Endothelial cell (in vitro differentiated cells): ENCODE measurements at places on chromosomes 6 and 20.

DNA sequence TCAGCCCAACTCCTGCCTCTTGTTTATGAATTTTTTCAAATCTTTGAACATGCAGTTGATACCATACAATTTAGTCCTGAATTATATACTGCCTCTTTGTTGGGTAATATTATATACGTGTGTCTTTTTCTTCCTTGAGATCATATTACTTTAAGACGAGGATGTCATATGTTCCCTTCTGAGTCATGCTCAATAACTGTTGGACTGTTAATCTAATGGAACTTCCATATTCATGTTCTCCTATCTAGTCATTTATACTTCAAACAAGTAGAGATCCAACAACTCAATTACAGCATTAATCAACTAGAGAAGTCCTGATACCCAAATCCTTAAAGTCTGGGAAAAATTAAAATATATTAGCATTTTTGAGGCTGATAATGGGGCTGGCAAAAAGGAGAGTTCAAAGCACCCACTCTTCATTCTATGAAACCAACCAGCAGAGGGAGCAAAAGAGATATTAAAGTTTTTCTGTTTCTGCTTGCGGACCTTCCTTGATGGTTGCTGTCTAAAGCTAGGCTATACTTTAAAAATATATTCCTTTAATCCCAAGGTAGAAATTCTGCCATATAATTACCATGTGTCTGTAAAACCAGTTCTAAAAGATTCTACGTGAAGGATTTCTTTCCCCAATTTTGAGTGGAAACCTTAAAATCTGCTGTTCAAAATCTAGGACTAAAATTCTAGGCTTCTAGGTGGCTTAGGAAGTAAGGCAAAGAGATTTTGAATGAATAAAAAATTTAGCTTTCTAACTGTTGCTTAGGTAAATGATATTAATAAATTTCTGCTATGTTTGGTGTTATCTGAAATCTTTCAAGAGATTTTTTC is 498.9 kb downstream of the BCKDHB start:
- DNase-seq: peak; percentile 28

GRCh38 chr20:42603655-42604054 is 586.1 kb downstream of the PTPRT start:
- no peak for DNase-seq

- DNase-seq: no peak
Measured at GRCh38 chr20:37123441-37123840, 27.6 kb upstream of the RBL1 start.

- DNase-seq: no peak
Measured at GRCh38 chr6:114862064-114862463, 519.2 kb upstream of the HS3ST5 start.

- no peak for DNase-seq
Measured at GRCh38 chr6:129889580-129889979, 28.5 kb upstream of the TMEM244 start.
